ENCODE measurements at places on chromosomes 12 and 14.

GRCh38 chr12:113082486-113083148 lies 26.1 kb downstream of the DTX1 start:
- no peak for DNase-seq

DNA sequence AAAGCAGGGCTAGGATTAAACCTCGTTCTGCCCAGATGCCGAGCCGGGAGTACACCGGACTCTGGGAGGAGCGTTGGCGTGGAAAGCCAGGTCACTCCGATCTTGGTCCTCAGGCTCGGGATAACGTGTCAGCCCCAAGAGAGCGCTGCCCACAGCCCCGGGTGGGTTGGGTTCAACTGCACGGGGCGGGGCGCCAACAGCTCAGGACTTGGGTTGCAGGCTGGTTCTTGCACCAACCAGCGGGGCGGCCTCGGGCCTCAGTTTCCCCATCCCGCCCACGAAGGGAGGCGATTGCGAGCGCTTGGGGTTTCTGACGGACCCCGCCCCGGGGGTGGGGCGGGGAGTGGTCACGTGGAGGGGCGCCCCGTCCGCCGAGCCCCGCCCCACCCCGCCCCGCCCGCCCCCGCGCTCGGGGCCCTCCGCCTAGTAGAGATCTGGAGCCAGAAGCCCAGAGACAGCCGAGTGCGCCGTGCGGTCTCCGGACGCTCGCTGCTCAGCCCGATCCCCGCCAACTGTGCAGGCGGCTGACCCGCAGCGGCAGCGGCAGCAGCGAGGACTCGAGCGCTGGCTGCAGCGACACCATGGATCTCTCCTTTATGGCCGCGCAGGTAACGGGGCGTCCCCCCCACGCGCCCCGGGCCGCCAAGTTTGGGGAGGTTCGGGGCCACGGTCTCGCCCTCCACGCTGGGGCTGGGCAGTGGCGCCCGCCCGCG lies at the start of gene C14orf132:
Gene C14orf132 (plus strand): TSS at position 443 of the 713 bp plus-strand sequence. CDS start 139 bp downstream, at position 582.
- no peak for DNase-seq

DNA sequence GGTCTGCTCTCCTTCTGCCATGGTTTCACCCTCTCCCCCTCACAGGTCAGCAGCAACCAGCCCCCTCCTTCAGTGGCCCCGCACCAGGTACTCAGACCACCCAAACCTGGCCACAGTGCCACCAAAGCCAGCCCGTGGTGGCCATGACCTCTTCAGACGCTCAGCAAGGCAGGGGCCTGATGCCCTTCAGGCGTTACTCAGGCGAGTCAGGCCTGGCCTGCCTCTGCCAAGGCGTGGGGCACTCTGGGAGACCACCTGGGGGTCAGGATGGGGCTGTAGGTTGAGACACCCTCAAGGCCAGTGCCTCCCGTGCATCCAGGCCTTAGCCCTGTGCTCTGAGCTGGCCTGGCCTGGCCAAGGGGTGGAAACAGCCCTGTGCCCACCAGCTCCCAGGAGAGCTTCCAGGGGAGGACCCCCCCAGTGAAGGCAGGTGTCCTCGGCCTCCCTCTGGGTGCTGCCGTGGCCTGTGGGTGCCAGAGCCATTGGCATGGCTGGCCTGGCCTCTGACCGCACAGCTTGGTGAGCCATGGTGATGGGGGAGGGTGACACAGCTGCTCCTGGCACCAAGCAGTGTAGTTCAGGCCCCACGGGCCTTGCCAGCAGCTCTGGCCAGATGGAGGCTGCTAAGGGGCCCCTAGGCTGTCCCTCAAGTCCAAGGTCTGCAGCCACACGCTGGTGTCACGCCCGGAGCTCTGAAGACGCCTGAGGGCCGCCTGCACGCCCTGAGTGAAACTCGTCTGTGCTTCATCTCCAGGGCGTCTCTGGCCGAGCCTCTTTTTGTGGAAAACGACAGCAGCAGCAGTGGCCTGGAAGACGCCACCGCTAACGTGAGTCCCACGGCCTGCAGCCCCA lies 15.1 kb downstream of the XRCC3 start:
- DNase-seq: no peak

DNA sequence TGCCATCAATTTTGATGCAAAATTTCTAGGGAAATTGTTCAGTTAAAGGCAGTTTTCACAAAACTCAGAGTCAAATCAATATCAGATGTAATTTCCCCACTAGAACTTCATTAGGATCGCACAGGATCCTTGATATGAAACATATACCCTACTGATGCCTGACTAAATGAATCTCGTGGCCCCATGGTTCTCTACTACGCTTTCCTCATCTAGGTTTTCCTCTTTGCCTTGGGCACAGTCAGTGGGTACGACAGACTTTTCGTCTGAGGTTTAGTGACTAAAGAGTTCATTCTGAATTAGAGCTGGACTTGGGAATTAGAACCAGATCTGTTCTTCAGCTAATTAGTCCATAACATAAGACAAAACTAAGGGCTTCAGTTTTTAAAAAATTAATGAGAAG lies 42.5 kb upstream of the GNPNAT1 start:
- DNase-seq: no peak

DNA sequence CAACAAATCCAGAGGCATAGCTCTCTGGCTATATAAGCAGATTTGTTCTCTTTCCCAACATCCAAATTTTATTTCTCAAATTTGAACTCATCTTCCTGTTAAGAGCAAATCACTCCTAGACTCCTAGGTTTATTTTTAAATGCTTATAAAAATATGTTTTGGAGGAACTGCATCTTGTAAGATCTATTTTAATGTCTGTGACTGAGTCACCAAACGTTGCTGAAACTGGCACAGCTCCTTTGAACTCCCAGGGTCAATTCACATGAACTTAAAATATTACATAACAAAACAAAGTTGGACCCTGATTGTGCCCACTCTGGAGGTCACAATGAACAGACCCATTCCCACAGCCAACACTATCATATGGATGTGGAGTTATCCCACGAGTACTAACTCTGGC lies 23.9 kb downstream of the ANAPC7 start:
- DNase-seq: no peak

GRCh38 chr12:59620326-59620725 lies 24.5 kb downstream of the SLC16A7 start:
- DNase-seq: no peak

- DNase-seq: no peak
These were observed 264.0 kb downstream of the EGLN3 start for GRCh38 chr14:33686856-33687255.

DNA sequence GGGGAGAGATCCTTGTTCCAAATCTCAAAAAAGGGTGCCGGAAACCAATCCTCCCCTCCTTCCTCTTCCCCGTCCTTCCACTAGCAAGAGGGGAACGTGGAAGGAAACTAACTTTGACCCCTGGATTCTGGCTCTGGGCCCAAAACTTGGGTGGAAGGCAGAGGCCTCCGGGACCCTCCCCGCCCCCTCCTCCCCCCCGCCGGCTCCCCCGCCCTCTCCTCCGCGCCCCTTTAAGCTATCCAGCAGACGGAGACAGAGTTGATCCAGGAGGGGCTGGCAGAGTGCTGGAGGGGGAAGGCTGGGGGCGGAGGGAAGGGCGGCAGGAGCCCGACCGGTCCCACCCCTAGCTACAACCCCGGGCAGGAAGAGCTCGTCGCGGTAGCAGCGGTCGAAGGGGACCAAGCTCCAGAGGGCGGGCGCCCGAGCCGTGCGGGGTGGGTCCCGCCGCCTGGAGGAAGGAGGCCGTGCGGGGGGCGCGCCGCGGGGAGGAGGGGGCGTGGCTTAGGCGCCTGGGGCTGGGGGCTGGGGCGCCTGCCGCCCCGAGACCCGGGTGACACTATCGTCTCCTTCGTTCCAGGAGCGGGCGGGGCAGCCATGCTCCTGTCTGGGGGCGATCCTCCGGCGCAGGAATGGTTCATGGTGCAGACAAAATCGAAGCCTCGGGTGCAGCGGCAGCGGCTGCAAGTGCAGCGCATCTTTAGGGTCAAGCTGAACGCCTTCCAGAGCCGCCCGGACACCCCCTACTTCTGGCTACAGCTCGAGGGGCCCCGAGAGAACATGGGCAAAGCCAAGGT lies at the start of gene NYNRIN:
Gene NYNRIN (plus strand): TSS at position 351 of the 794 bp plus-strand sequence. CDS start 244 bp downstream, at position 595.
- DNase-seq: peak; percentile 71

- no peak for DNase-seq
These were observed 14.0 kb downstream of the MANSC1 start for GRCh38 chr12:12336049-12336411.

DNA sequence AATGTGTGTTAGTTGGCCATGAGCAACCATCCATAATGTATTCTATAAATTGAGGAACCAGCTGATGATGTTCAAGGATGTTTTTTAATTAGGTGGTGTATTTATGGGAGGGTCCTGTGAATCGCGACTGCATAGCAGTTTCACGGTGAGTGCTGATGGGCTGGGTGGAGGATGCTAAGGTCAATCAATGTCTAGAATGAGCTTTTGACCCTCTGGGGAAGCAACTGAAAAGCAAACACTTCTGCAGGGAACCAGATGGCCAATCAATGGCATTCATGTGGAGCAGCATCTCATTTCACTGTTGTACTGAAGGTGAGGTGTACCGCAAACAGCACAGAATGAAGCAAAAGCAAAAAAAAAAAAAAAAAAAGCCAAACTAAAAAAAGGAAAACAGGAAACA lies 676.1 kb upstream of the TMEM132C start:
- no peak for DNase-seq

GRCh38 chr12:67299926-67300325 lies 30.8 kb downstream of the CAND1 start:
- DNase-seq: no peak

- DNase-seq: no peak
These were observed 460.1 kb downstream of the NAV3 start for GRCh38 chr12:78290606-78291345.

DNA sequence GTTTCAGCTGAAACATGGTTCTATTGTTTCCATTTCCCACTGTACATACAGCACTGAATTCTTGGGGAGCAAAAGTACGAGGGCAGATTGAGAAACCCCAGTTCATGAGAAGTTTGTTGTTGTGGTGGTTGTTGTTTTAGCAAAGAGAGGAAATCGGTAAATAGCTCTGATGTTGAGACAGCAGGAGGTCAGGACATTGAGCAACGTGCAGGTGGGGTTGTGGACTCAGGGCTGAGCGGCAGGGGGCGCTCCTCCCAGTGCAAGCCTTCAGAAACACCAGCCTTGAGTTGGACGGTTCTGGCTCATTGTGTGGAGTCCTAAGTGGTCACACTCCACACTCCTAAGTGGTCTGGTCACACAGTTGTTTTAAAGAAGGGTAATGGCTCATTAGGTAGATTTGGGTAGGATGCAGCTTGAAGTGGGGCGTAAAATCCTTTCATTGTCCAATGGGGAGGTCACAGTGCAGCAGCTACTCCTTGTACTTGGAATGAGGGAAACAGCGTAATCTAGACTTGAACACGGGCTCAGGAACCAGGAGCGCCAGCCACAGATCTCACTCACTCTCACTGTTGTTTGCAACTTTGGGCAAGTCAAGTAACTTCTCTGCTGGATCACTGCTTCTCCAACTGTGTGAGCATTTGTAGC lies 14.5 kb upstream of the PWP1 start:
- DNase-seq: no peak

DNA sequence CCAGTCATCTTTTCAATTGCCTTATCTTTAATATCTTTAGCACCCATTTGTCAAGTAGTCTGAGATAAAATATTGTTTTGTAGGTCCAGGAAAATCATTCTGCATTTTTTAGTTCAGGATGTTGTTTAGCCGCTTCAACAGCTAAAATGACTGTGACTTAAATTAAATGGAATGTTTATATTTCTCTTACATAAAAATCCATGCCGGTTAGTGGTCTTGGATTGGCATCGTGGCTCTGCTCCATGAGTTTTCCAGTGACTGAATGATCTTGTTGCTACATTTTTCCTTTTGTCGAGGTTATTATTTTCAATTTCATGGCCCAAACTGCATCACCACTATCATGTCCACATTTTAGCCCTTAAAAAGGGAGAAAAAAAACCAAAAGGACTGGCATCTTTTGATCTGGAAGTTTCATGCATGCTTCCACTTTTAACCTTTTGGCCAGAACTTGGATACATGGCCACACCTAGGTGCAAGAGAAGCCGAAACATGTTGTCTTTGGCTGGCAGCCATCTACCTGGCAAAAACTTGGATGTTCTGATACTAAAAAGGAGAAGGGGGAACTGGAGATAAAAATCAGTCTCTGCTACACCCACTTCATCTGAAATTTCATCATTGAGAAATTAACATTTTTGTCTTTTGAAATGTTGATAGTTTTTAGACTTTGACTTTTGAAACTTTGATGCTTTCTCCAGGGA lies 142.4 kb downstream of the OTOGL start:
- DNase-seq: no peak

DNA sequence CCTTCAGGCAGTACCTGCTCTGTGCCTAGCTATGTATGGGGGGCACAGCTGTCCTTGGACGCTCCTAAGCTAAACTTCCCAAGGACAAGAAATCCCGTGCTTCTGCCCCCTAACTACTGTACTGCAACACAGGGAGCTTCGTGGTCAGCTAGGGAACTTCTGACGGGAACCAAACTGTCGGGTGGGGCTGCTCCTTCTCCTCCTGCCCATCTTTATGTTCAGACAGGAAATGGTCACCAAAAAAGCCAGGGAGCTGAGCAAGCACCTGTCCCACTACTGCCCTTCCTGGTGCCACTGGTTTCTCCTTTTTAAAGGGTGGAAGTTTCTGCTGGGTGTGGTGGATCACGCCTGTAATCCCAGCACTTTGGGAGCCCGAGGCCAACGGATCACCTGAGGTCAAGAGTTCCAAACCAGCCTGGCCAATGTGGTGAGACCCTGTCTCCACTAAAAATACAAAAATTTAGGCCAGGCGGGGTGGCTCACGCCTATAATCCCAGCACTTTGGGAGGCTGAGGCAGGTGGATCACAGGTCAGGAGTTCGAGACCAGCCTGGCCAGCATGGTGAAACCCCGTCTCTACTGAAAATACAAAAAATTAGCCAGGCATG lies 26.6 kb downstream of the PXN start:
- no peak for DNase-seq

DNA sequence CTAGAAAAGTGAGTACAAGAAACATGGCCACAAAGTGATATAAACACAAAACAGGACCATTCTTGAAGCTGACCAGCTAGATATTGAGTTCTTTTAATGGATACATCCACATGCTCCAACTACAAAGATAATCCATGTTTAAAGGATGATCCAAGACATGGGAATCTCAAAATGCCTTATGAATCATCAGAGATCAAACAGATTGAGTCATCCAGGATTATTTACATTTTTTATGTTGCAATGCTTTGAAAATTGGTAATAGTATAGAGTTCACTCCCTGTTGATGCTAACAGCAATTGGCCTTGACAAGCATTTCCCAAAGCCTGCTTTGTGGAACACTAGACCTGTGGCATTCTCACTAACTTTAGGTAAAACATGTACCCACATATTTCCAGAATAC lies 293.0 kb upstream of the TBX3 start:
- no peak for DNase-seq

GRCh38 chr12:106332536-106332935 lies 25.0 kb upstream of the POLR3B start:
- DNase-seq: no peak

DNA sequence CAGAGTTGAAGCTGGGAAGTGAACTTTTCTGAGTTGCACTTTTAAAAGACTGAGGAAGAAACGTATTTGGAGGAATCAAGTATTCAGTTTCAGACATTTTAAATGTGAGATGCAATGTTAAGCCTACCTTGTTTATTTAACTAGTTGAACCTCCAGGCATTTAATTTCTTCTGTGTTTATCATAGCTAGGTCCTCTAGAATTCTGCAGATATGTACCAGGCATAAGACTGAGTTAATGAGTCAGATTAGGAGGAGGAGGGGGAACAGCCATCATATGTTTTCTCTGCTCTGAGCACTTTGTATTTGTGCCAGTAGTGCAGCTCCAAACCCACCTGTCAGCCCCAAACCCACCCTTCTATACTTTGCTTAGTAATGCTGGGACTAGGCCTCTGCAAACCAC lies 16.4 kb upstream of the SAMD4A start:
- DNase-seq: no peak
